Mesenteric fat pad (tissue), 1 donor: ENCODE measurements at places on chromosomes 7 and 10. TPM values are rescaled to one million over a fixed set of nuclear protein-coding genes. Genes with fewer than 3 reads are reported as not detected.

DNA sequence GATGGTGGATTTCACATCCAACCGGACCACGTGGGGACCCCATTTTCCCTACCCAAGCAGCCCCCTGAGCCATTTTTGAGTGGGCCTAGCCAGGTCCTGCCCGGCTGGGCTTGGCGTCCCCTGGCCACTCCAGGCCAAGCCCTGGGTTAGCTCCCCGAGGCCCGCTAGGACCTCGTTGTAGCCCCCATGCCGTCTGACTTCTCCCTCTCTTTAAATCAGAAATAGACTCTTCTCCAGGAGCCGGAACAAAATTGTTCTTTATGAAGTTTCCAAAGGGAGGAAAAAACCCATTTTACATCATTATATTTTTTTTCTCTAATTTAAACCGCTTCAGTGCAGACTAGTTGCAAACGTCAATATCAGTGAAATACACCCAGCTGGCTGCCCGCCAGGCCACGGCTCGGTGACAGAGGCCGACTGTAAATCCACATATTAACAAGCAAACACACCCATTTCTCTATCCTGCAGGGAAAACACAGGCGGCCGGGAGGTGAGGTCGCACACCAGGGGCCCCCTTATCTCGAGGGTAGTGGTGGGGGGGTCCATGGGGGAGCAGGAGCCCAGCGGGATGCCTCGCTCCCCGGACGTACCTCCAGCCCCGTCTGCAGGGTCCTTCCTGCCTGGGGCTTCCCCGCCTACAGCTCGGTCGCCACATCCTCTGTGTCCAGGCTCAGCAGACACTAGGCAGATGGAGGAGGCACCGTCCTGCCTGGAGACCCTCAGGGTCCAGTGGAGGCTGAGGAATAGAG, 72.7 kb downstream of the ELFN1 start:
- no peak for DNase-seq

- no peak for DNase-seq
These were observed 27.1 kb downstream of the ABCB4 start for GRCh38 chr7:87448388-87448787.

DNA sequence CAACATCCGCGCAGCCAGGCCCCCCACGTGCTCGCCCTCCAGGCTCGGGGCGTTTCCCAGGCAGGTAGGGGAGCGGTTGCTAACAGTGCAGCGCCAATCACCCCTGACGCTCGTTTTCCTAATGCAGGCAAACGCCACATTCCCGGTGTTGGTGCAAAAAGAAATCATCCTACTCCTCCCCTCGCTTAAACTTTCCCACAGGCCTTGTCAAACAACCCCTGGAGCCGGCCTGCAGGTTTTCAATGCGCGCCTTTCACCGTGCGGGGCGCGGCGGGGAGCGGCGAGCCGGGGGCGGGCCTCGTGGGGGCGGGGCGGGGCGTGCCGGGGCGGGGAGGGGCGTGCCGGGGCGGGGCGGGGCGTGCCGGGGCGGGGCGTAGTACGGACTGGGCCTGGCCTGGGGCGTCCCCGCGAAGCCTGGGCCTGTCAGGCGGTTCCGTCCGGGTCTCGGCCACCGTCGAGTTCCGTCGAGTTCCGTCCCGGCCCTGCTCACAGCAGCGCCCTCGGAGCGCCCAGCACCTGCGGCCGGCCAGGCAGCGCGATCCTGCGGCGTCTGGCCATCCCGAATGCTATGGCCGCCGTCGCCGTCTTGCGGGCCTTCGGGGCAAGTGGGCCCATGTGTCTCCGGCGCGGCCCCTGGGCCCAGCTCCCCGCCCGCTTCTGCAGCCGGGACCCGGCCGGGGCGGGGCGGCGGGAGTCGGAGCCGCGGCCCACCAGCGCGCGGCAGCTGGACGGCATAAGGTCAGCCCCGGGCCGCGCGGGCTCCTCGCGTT, at the start of gene ECHDC3:
ECHDC3 (plus strand) TSS at position 374 of the 770 bp plus-strand sequence; CDS start at position 569, 195 bp downstream.
- peak; percentile 92 for DNase-seq

Gene LIPN
- 0.74 TPM for total RNA-seq

Gene ARPC1A
- 109 TPM for total RNA-seq
